Panc1 (cell line): ENCODE measurements at places on chromosomes 12 and 14.

DNA sequence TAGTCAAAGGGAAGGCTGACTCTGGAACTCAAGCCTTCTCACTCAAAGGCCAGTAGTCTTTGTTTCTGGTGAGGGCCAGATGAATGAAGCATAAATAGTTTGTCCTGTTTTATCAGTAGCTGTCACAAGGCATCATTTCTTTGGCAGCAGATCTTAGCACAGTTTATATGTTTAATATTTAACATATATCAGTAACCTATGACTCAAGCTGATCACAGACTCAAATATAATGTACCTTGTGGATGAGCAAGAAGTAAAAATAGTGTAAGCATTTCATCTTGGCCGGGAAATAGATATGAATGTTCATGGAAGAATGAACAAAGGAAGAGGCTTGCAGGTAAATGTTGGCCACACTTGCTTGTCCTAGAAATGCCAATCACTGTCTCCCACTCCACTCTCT is 158.3 kb upstream of the BMP4 start:
- no peak overlapping the region for H3K27ac ChIP-seq
- no peaks in the 10 kb centered on the region for H3K27me3 ChIP-seq
- DNase-seq: no peak
- no peak overlapping the region for H3K4me3 ChIP-seq
- H3K4me1 ChIP-seq: no peaks in the 10 kb centered on the region
- H3K36me3 ChIP-seq: no peaks in the 10 kb centered on the region

DNA sequence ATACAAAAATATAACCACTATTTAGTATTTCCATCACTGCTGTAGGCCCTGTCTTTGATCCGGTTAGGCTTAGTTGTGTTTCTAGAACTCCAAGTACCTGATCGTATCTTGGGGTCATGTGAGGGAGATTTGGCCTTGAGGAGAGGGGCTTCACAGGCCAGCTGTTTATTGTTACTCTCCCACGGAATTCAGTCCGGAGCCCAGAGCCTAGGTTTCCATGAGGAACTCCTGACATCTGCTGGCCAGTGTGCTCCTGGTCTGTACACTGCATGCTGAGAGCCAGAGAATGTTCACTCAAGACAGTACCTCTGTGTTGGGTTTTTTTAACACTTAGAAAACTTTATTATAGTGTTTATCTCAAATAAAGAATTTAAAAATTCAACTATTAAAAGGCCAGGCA is 341.0 kb upstream of the TMEM132C start:
- H3K4me3 ChIP-seq: no peak overlapping the region
- DNase-seq: no peak
- H3K36me3 ChIP-seq: no peaks in the 10 kb centered on the region
- no peaks in the 10 kb centered on the region for H3K27me3 ChIP-seq
- H3K27ac ChIP-seq: no peak overlapping the region
- H3K4me1 ChIP-seq: no peaks in the 10 kb centered on the region

DNA sequence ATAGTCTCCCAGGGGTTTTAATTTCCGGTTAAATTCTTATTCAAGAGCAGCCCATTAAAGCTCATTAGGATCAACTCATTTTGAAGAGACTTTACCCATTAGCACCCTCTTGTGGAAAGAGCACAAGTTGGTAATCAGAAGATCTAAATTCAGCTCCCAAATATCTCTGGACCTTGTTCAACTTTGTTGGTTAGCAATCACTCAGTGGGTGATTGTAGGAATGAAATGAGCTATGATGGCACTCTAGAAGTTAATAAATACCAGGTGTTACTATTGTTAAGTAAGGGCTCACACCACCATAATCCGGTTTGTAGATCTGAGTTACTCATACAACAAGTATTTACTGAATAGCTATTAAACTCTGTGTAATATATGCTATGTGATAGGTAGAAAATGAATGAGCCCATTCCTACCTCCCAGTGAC is 42.9 kb downstream of the TRIP11 start:
- no peak overlapping the region for H3K27ac ChIP-seq
- H3K36me3 ChIP-seq: peaks cover 2% of the 10 kb centered on the region; the same call in 1 of the 2 replicates
- no peak overlapping the region for H3K4me3 ChIP-seq
- H3K4me1 ChIP-seq: no peaks in the 10 kb centered on the region; the same call in 1 of the 2 replicates
- DNase-seq: peak; percentile 15
- no peaks in the 10 kb centered on the region for H3K27me3 ChIP-seq

GRCh38 chr14:29637411-29637810 is 290.2 kb downstream of the PRKD1 start:
- no peaks in the 10 kb centered on the region for H3K4me1 ChIP-seq
- no peak for DNase-seq
- H3K36me3 ChIP-seq: no peaks in the 10 kb centered on the region
- H3K4me3 ChIP-seq: no peak overlapping the region
- no peak overlapping the region for H3K27ac ChIP-seq
- no peaks in the 10 kb centered on the region for H3K27me3 ChIP-seq

DNA sequence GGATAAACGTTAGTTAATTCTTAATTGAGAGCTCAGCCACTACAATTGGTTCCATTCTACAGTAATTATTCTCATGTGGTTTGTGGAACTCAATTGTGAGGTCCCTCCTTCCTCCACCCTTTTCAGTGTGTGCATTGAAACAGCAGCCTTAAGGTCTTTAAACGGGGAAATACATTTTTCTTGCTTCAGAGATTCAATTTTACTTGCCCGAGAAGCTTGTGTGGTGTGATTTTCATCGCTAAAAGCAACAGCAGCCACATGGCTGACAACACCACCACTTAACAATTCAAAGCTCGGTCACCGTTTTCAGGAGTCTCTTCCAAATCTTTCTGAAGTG is 733 bp upstream of the PPFIBP1 start:
- no peak for DNase-seq
- no peaks in the 10 kb centered on the region for H3K27me3 ChIP-seq
- peak overlapping the region; percentile 93 for H3K27ac ChIP-seq
- peaks cover 13% of the 10 kb centered on the region for H3K4me1 ChIP-seq

DNA sequence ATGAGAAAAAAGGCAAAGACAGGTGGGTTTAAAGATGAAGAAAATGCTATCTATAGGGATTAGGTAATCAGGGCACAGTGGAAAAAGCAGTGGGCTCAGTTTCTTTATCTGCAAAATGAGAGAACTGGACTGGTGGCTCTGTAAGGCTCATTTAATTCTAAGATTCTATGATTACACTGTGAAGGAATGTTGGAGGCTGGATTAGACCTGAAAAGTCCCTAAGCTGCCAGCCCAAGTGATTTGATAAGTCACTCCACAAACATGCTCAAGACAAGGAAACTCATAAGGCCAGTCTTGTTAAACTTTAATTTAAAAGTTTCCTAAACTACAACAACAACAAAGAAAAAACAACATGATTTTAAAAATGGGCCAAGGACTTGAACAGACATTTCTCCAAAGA is 75.1 kb downstream of the DCAF5 start:
- H3K27ac ChIP-seq: no peak overlapping the region
- H3K4me3 ChIP-seq: no peak overlapping the region
- H3K27me3 ChIP-seq: no peaks in the 10 kb centered on the region
- DNase-seq: no peak
- H3K4me1 ChIP-seq: peaks cover 19% of the 10 kb centered on the region

DNA sequence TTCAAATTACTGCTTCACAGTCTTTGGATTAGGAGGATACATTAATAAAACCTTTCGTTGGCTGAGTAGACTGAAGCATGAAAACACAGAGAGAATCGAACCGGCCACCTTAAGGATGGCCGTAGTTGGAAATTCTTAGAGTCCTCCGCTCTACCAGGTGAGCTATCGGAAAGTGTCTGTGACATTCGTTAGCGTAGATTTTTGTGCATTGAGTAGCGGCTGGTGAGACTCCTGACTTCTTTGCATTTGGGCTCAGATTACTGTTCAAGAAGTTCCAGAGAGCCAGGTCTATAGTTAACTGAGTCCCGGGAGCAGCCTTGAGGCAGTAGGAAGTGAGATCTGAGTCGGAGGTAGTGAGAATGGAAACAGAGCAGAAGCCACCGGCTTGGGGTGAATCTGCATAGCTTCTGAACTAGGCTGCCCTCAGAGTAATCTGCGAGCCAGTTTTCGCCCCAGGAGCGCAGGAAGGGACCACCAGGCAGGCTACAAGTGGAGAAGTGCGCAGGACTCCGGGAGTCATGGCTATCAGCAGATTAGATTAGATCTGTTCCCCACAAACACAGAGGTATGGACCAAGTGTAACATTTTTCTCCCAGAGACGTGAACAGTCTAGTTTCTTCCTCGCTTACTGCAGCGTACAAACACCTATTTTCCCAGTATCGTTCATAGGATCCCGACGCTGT is 11.0 kb downstream of the OR6S1 start:
- H3K36me3 ChIP-seq: no peaks in the 10 kb centered on the region
- peaks cover 14% of the 10 kb centered on the region for H3K4me1 ChIP-seq
- peak overlapping the region; percentile 40; the same call in 1 of the 2 replicates for H3K27ac ChIP-seq
- H3K4me3 ChIP-seq: peak overlapping the region; percentile 56
- H3K27me3 ChIP-seq: peaks cover 2% of the 10 kb centered on the region; the same call in 1 of the 2 replicates

DNA sequence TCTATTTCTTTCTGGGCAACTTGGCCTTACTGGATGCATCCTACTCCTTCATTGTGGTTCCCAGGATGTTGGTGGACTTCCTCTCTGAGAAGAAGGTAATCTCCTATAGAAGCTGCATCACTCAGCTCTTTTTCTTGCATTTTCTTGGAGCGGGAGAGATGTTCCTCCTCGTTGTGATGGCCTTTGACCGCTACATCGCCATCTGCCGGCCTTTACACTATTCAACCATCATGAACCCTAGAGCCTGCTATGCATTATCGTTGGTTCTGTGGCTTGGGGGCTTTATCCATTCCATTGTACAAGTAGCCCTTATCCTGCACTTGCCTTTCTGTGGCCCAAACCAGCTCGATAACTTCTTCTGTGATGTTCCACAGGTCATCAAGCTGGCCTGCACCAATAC is 5.3 kb downstream of the OR4N5 start:
- no peak overlapping the region for H3K4me3 ChIP-seq
- no peaks in the 10 kb centered on the region for H3K4me1 ChIP-seq
- no peaks in the 10 kb centered on the region for H3K36me3 ChIP-seq
- no peaks in the 10 kb centered on the region for H3K27me3 ChIP-seq
- no peak for DNase-seq

DNA sequence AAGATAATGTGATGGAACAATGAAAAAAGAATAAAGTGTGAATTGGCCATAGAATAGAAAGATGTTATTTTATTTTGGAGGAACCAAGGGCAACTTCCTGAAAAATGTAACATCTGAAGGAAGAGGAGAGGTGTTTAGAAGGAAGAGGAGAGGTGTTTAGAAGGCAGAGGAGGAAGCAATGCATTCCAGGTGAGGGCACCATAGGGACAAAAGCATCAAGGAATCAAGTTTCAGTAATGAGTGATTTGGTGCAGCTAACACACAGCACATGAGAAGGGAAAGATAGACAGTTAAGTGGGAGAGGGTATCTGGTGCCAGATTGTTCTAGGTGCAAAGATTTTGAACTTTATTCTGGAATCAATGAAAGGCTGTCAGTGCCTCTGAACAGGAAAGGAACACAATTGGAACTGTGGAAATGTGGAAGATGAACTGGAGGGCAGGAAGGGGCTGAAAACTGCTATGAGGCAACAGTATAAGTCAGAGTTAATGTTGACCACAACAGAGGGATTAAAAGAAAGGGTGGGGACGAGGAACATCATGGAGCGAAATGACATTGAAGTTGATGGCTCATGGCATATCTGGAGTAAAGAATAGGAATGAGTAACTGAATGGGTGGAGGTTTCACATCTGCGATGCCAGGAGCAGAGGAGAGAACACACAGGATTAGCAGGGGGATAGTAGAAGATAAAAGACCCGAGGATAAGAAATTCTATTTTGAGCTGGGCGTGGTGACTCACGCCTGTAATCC is 326.6 kb downstream of the LRIG3 start:
- H3K36me3 ChIP-seq: no peaks in the 10 kb centered on the region
- no peak overlapping the region for H3K4me3 ChIP-seq

- H3K4me3 ChIP-seq: no peak overlapping the region
- no peaks in the 10 kb centered on the region for H3K36me3 ChIP-seq
- no peak for DNase-seq
- H3K27me3 ChIP-seq: no peaks in the 10 kb centered on the region
These were observed 108.5 kb upstream of the CNTN1 start for GRCh38 chr12:40583743-40584142.

DNA sequence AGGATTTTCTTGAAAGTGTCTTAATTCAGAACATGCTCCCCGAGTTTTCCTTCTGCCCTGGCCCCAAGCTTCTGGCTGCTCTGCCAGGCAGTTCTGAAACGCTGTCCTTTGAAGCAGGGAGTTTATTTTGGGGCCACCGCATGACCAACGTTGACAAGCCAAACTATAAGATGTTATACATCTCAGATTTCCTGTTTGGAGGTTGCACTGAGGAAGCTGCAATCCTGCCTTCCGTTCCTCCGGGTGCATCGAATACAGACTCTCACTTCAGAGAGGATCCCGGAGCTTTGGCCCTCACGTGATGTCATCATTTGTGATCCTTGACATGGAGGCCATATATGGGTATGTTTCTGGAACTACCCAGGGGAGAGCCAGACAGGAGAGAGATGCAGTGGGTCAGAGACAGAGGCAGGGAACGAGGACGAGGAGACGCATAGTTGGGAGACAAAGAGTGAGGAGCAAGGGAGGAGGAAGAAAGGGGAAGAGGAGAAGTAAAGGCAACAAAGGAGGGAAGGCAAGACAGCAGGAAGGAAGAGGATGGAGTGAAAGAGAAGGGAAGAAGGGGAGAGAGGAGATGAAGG is at the start of gene ASB2:
Gene ASB2, minus strand, starts transcription at position 94 of the 581 bp plus-strand sequence. CDS start 12,031 bp downstream, outside the sequence.
- H3K36me3 ChIP-seq: no peaks in the 10 kb centered on the region
- no peak for DNase-seq
- no peak within 1 kb of the TSS for H3K4me3 ChIP-seq
- no peaks in the 10 kb centered on the region for H3K4me1 ChIP-seq
- H3K27me3 ChIP-seq: no peaks in the 10 kb centered on the region
- H3K27ac ChIP-seq: no peak within 1 kb of the TSS

- H3K36me3 ChIP-seq: no peaks in the 10 kb centered on the region
- no peak for DNase-seq
- H3K27ac ChIP-seq: no peak overlapping the region
These were observed 87.1 kb downstream of the TMCC3 start for GRCh38 chr12:94563286-94563685.

DNA sequence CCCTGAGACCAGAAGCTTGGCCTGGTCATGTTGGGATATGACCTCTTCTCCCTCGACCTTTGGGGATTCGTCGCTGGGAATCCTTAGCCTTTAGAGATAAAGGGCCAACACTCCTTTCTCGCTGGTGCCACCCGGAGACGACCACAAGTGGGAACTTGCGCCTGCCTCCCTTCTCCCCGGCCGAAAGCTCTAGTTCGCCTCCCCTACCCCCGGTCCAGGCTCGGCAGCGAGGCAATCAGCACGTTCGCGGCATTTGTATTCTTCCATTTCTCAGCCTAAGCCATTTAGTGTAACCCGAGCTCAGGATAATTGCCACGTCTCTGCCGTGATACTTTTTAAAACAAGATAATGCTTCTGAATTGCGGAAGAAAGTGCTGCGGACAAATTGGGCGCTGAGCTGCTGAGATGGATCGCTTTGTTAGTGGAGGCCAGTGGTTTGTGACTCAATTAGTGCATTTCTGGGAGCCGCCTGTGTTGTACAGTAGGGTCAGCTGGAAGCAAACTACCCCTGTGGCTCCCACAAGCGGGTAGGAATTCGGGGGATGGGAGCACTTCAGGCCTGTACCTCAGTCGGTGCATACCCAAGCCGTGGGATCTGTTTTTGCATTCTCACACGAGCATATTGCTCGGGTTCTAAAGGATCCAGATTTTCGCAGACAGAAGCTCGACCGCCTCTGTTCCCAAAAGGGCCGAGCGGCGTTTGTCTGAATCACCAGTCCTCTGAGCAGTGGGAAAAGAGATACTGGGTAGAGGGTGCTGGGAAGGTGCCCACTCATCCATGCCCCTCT is 6.8 kb upstream of the SIX1 start:
- no peaks in the 10 kb centered on the region for H3K27me3 ChIP-seq
- DNase-seq: no peak
- peak overlapping the region; percentile 86 for H3K27ac ChIP-seq
- H3K4me1 ChIP-seq: peaks cover 23% of the 10 kb centered on the region
- H3K4me3 ChIP-seq: peak overlapping the region; percentile 54
